ENCODE measurements at places on chromosomes 12 and 14. TPM values are rescaled to one million over a fixed set of nuclear protein-coding genes. Genes with fewer than 3 reads are reported as not detected.

Gene FGF6
- total RNA-seq: not detected

DNA sequence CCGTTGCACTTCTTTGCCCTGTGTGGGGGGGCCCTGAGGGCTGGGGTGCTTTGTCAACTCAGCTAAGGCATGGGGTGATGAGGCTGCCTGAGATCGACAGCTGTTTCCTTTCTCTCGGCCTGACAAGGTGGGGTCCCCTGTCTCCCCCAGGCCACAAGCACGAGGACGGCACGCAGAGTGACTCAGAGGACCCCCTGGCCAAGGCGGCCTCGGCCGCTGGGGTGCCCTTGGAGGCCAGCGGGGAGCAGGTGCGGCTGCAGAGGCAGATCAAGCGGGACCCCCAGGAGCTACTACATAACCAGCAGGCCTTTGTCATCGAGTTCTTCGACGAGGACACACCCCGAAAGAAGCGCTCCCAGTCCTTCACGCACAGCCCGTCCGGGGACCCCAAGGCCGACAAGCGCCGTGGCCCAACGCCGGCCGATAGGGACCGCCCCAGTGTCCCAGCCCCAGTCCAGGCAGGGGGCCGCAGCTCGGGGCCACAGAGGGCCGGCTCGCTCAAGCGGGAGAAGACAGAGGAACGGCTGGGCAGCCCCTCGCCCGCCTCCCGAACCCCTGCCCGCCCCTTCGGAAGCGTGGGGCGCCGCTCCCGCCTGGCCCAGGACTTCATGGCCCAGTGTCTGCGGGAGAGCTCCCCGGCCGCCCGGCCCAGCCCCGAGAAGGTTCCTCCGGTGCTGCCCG lies 18.8 kb downstream of the CEP170B start:
- no peaks in the 10 kb centered on the region for H3K27me3 ChIP-seq
- DNase-seq: no peak

DNA sequence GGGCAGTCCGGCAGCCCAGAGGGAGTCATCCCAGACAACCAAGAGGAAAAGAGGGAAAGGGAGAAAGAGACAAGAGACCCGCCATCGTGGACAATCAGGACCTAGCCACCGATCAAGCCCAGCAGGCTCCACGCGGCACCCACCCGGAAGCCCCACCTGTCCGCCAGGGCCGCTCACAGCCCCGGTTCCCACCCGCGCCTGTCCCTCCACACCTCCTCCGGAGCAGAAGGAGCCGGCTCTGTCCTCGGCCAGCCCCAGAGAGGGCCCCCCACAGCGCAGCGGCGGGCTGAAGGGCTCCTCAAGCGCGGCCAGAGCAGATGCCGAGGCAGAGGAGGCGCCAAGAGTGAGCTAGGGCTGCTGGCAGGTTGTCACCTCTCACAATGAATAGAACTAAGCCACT lies 784.7 kb upstream of the FBXO33 start:
- no peaks in the 10 kb centered on the region for H3K36me3 ChIP-seq
- no peaks in the 10 kb centered on the region for H3K27me3 ChIP-seq
- DNase-seq: no peak
- H3K27ac ChIP-seq: no peak overlapping the region
- H3K4me1 ChIP-seq: no peaks in the 10 kb centered on the region

DNA sequence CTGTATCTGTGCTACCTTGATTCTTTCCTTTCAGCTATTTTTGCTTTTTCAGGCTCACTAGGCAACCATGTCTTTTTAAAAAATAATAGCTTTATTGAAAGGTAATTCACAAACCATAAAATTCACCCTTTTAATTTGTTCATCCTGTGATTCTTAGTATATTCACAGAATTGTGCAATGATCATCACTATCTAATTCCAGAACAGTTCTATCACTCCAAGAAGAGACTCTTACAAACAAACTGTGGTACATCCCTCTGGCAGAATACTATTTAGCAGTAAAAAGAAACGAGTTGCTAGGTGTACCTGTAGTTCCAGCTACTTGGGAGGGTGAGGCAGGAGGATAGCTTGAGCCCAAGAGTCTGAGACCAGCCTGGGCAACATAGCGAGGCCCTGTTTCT lies 14.8 kb downstream of the CREBL2 start:
- H3K4me3 ChIP-seq: no peak overlapping the region
- peaks cover 10% of the 10 kb centered on the region for H3K4me1 ChIP-seq
- H3K27me3 ChIP-seq: no peaks in the 10 kb centered on the region
- no peak overlapping the region for H3K27ac ChIP-seq

Gene SPIC
- not detected for total RNA-seq

- H3K27me3 ChIP-seq: peaks cover 13% of the 10 kb centered on the region
- DNase-seq: no peak
- H3K4me3 ChIP-seq: no peak overlapping the region
- H3K27ac ChIP-seq: no peak overlapping the region
- no peaks in the 10 kb centered on the region for H3K36me3 ChIP-seq
- no peaks in the 10 kb centered on the region for H3K4me1 ChIP-seq
Observed at GRCh38 chr12:88570103-88570502, 10.2 kb downstream of the KITLG start.

DNA sequence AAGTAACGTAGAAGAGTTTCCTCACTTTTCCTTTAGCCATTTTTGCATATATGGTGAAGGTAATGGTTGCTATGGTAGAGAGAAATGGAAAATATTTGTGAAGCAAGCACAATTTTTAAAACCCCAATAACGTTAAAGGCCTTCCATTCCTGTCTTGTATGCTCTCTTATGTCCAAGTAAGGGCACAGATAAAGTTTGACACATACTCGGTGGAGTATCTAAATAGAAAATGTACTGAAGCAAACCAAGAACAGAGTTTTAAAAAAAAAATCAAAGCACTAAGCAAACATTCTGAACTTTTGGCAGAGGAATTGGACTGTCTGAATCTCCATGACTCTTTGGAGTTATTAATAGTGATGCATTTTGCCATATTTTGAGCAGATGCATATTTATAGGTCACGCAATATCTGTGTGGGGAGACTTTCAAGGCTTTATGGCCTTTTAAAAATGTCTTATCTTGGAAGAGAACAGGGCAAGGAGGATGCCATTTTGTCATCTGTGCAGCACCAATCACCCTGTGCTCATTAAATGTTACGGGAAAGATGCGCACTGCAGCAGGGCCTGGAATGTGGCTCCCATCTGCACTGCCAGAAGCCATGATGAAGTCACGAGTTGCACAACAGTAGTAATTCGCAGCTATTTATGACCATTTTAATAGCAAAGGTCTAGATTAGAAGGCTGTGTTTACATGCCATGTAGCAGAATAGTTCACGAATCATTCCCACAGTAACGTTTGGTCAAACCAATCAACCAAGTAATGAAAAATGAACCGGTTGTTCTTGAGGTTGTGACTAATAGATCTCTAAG lies 23.3 kb upstream of the AMIGO2 start:
- DNase-seq: no peak
- H3K36me3 ChIP-seq: no peaks in the 10 kb centered on the region
- no peak overlapping the region for H3K4me3 ChIP-seq
- H3K4me1 ChIP-seq: no peaks in the 10 kb centered on the region

- no peak for DNase-seq
- no peaks in the 10 kb centered on the region for H3K4me1 ChIP-seq
- H3K27me3 ChIP-seq: no peaks in the 10 kb centered on the region
- no peak overlapping the region for H3K27ac ChIP-seq
- no peak overlapping the region for H3K4me3 ChIP-seq
Observed at GRCh38 chr12:127981875-127982274, 285.1 kb upstream of the TMEM132C start.

DNA sequence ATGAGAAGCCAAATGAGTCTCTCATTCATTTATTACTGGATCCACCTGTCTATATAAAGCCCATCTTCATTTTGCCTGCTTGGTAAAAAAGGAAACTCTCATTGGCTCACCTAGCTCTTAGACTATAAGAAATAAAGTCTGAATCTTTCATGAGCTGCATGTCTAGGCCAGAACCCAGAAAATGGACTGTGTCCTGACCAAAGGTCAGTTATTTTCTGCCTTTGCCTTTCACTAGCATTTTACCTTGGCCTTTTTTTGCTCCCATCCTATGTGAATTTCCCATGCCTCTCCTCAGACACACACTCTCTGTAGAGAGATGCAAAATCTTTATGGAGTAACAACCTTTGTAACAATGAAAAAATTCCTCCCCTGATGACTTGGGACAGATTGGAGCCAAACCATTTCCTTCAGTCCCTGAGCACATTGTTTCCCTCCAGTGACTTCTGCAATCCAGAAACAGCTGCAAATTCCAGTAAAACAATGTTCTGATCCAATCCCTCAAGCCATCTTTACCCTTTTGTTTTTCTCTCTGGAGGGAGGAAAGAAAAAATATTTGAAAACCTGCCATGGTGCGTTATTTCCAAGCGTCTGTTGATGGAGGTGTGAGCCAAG lies 33.6 kb upstream of the MAP3K9 start:
- DNase-seq: no peak
- H3K27ac ChIP-seq: no peak overlapping the region
- no peak overlapping the region for H3K4me3 ChIP-seq
- H3K4me1 ChIP-seq: no peaks in the 10 kb centered on the region
- H3K36me3 ChIP-seq: no peaks in the 10 kb centered on the region

DNA sequence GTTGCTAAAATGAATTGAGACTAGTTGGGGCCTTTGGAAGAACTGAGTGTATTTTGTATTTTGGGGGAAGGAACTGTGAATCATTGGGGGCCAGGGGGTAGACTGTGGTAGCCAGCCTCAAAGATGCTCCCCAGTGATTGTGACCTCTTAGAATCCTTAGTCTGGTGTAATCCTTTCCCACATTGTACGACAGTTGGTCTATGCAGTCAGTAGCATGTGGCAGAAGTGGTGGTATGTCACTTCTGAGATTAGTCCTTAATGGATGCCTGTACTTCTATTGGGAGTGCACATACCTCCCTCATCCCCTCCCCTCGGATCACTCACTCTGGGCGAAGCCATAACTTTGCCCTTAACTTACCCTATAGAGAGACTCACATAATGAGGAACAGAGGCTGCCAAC lies 48.0 kb downstream of the USP15 start:
- no peak overlapping the region for H3K4me3 ChIP-seq
- no peak overlapping the region for H3K27ac ChIP-seq
- no peaks in the 10 kb centered on the region for H3K4me1 ChIP-seq
- no peak for DNase-seq
- peaks cover 18% of the 10 kb centered on the region for H3K36me3 ChIP-seq
- no peaks in the 10 kb centered on the region for H3K27me3 ChIP-seq

DNA sequence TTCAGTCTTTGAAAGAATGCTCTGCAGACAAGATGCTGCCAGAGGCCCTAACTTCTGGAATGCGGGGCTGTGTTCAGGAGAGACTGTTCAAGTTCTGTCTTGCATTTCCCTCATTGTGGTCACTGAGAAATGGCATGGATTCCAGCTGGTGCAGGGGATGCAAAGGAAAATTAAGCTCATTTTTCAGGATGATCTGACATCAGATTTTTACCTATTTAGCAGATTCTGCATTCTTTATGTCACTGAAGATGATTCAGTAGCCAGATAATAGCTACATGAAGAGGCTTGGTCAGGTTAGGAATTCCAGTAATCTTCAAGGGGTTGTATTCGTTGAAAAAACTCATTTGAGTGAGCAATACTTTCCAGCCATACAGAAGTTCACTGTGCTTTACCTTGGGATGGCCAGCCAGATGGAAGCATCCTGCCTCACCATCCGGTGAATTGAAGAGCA lies 16.1 kb upstream of the MFAP5 start:
- no peak overlapping the region for H3K27ac ChIP-seq
- no peaks in the 10 kb centered on the region for H3K27me3 ChIP-seq
- peaks cover 15% of the 10 kb centered on the region for H3K4me1 ChIP-seq
- H3K4me3 ChIP-seq: no peak overlapping the region

DNA sequence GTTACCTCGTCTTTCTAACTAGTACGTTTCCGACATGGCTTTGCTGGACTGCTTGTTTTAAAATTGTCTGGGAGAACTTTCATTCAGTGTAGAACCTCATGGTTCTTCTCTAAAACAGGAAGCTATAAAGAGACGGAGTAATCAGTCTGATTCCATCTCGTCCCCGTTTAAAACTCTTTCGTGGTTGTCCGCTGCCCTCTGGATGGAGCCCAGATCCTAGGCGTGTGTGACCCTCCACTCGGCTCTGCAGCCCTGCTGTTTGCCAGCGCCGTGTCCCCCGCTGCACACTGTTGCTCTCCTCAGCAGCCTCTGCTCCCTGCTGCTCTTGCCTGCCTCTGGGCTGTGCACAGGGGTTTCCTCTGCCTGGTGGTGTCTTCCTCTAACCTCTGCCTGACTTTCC lies 50.2 kb downstream of the SLC8B1 start:
- no peaks in the 10 kb centered on the region for H3K4me1 ChIP-seq
- H3K4me3 ChIP-seq: no peak overlapping the region
- H3K27me3 ChIP-seq: no peaks in the 10 kb centered on the region
- DNase-seq: no peak
- H3K36me3 ChIP-seq: no peaks in the 10 kb centered on the region

- H3K36me3 ChIP-seq: no peaks in the 10 kb centered on the region
- no peak overlapping the region for H3K27ac ChIP-seq
- no peak overlapping the region for H3K4me3 ChIP-seq
- H3K4me1 ChIP-seq: no peaks in the 10 kb centered on the region
- no peak for DNase-seq
- no peaks in the 10 kb centered on the region for H3K27me3 ChIP-seq
Observed at GRCh38 chr14:95472819-95473251, 43.6 kb downstream of the SYNE3 start.

- H3K27ac ChIP-seq: no peak overlapping the region
- DNase-seq: peak; percentile 38
- no peak overlapping the region for H3K4me3 ChIP-seq
- no peaks in the 10 kb centered on the region for H3K36me3 ChIP-seq
- peaks cover 3% of the 10 kb centered on the region for H3K4me1 ChIP-seq
- H3K27me3 ChIP-seq: no peaks in the 10 kb centered on the region
Observed at GRCh38 chr14:23951590-23952201, 1.9 kb upstream of the DHRS4 start.
